ENCODE measurements at places on chromosomes 5 and 9. TPM values are rescaled to one million over a fixed set of nuclear protein-coding genes. Genes with fewer than 3 reads are reported as not detected.
A peak's percentile ranks its signal among the peaks of the same experiment; 100 is the strongest.

EIF4E1B gene
- not detected for total RNA-seq

FIBCD1 gene
- total RNA-seq, result 1.5 TPM

TOR4A gene
- 51.8 TPM for total RNA-seq

RGMB gene
- total RNA-seq, result 35.8 TPM

DMRTA1 gene
- 2.8 TPM for total RNA-seq

TMC1 gene
- total RNA-seq, result not detected

LCN15 gene
- not detected for total RNA-seq

PRSS3 gene
- total RNA-seq, result 29.5 TPM

TEK gene
- total RNA-seq, result not detected

N4BP3 gene
- total RNA-seq, result 6.9 TPM

SLC45A2 gene
- not detected for total RNA-seq

TAF1L gene
- total RNA-seq, result not detected

STK32A gene
- total RNA-seq, result 29.5 TPM

GCNT4 gene
- 4.5 TPM for total RNA-seq

IL5 gene
- not detected for total RNA-seq

NUTM2F gene
- not detected for total RNA-seq

DNA sequence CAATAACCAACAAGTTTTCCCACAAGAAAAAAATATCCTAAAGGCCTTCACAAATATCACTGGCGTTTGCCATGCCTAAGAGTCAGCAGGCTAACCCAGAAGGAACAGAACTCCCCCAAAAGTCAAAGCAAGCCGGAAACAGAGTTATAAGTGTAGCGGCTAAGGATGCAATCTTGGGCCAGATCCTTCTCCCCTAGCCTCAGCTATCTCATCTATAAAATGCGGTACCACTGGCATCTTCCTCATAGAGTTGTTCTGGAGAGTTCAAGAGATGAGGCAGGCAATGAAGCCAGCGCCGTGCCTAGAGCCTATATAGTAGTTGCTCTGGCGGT lies 632 bp downstream of the DPM2 start:
- H3K27me3 ChIP-seq, result no peaks in the 10 kb centered on the region
- peak overlapping the region; percentile 97 for H3K27ac ChIP-seq
- H3K36me3 ChIP-seq, result peaks cover 63% of the 10 kb centered on the region
- H3K4me1 ChIP-seq, result peaks cover 33% of the 10 kb centered on the region
- H3K4me3 ChIP-seq, result peak overlapping the region; percentile 98
- DNase-seq, result no peak

DNA sequence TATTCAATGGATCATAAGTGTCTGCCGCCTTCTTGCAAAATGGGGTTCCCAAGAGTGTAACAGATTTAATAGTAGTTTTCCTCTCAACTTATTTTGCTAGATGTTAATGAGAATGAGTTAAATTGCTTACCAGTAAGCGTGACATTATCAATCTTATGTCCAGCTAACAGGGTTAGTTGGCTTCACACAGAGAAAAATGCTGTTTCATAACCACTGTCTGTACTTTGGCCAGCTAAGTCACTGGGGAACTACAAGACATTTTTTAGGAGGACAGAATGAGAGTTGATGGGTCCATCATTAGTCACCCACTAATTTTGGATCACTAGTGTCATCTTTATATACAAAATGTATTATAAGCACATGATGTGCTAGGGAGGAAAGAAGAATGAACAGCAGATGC lies 1.4 kb downstream of the CDC37L1 start:
- no peaks in the 10 kb centered on the region for H3K27me3 ChIP-seq
- no peaks in the 10 kb centered on the region for H3K4me1 ChIP-seq
- H3K27ac ChIP-seq, result no peak overlapping the region
- no peak overlapping the region for H3K4me3 ChIP-seq

DNA sequence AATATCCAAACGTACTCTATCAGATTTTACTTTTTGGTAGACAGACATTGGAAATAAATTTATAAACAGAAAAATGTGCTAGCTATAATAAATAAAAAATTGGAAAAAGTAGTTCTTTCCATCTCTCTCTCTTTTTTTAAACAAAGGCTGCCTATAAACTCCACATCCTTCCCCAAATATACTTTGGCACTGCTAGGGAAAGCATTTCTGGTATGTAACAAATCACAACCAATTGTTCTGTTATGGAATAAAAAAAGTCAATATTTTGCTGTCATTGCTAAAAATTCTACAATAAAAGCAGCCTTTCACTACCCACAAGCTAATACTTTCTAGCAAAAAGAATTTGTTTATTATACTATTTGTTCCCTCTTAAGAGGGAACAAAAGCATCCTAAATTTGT lies 169.2 kb upstream of the TARS1 start:
- DNase-seq, result no peak
- H3K4me1 ChIP-seq, result no peaks in the 10 kb centered on the region
- no peak overlapping the region for H3K4me3 ChIP-seq
- no peaks in the 10 kb centered on the region for H3K27me3 ChIP-seq
- H3K36me3 ChIP-seq, result no peaks in the 10 kb centered on the region
- no peak overlapping the region for H3K27ac ChIP-seq

DNA sequence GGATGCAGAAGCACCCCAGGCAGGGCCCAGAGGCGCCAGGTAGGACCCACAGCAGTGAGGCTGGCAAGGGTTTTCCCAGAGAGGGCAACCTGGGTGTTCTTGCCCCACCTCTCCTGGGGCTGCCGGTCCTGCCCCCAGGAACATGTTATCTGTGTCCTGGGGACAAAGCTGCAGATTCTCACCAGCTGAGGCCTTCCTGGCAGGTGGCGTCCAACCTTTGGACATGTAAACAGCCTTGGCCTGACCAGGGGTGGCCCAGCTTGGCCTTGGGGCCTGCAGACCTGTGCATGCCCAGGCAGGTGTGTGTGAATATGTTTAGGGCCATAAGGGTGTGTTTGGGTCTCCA lies 101.8 kb upstream of the LARP1 start:
- no peaks in the 10 kb centered on the region for H3K27me3 ChIP-seq
- peaks cover 5% of the 10 kb centered on the region for H3K4me1 ChIP-seq
- H3K27ac ChIP-seq, result no peak overlapping the region
- DNase-seq, result no peak

GRCh38 chr5:96753848-96754247 lies 53.9 kb downstream of the ERAP1 start:
- no peak overlapping the region for H3K4me3 ChIP-seq
- DNase-seq, result no peak
- H3K36me3 ChIP-seq, result peaks cover 73% of the 10 kb centered on the region
- H3K27me3 ChIP-seq, result no peaks in the 10 kb centered on the region
- H3K27ac ChIP-seq, result no peak overlapping the region
- peaks cover 18% of the 10 kb centered on the region for H3K4me1 ChIP-seq

GRCh38 chr5:149422366-149423048 lies 43.4 kb upstream of the IL17B start:
- H3K36me3 ChIP-seq, result no peaks in the 10 kb centered on the region
- H3K4me1 ChIP-seq, result no peaks in the 10 kb centered on the region
- DNase-seq, result no peak
- peaks cover 39% of the 10 kb centered on the region for H3K27me3 ChIP-seq

GRCh38 chr9:1604942-1605560 lies 410.1 kb upstream of the SMARCA2 start:
- no peak for DNase-seq
- no peaks in the 10 kb centered on the region for H3K4me1 ChIP-seq
- no peaks in the 10 kb centered on the region for H3K27me3 ChIP-seq

GRCh38 chr9:90511711-90512110 lies 130.9 kb downstream of the DIRAS2 start:
- no peaks in the 10 kb centered on the region for H3K36me3 ChIP-seq
- H3K4me3 ChIP-seq, result no peak overlapping the region
- no peak overlapping the region for H3K27ac ChIP-seq
- DNase-seq, result no peak

- H3K4me1 ChIP-seq, result no peaks in the 10 kb centered on the region
- no peak overlapping the region for H3K4me3 ChIP-seq
- H3K27ac ChIP-seq, result no peak overlapping the region
- no peaks in the 10 kb centered on the region for H3K27me3 ChIP-seq
- no peak for DNase-seq
Measured at GRCh38 chr5:37075399-37075950, 173.7 kb downstream of the CPLANE1 start.

- no peaks in the 10 kb centered on the region for H3K36me3 ChIP-seq
- no peaks in the 10 kb centered on the region for H3K4me1 ChIP-seq
Measured at GRCh38 chr5:3210531-3210930, 385.1 kb upstream of the IRX1 start.

DNA sequence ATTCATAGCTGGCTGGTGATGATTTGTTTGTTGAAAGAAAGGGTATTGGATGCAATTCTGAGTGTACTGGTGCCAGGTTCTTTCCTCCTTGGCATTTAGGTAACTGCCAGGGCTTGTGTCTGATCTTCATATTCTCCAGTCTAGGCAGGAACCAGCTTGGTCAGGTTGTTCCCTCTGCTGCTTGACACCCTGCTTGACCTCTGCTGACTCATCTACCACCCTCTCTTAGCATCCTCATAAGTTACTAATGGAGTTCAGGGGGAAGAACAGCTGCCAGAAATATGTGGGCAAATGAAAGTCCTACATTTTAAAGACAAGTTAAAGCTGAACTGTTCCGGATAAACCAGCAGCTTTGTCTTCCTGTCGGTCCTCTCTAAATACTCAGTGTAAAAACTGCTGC lies 116.1 kb upstream of the TNC start:
- peaks cover 4% of the 10 kb centered on the region for H3K36me3 ChIP-seq
- H3K4me1 ChIP-seq, result peaks cover 30% of the 10 kb centered on the region
- no peak overlapping the region for H3K4me3 ChIP-seq
- H3K27ac ChIP-seq, result peak overlapping the region; percentile 18
- DNase-seq, result peak; percentile 58

- H3K27ac ChIP-seq, result peak overlapping the region; percentile 42
- DNase-seq, result no peak
- peaks cover 36% of the 10 kb centered on the region for H3K4me1 ChIP-seq
- H3K4me3 ChIP-seq, result no peak overlapping the region
Measured at GRCh38 chr9:124674651-124675050, 96.5 kb downstream of the NR6A1 start.

DNA sequence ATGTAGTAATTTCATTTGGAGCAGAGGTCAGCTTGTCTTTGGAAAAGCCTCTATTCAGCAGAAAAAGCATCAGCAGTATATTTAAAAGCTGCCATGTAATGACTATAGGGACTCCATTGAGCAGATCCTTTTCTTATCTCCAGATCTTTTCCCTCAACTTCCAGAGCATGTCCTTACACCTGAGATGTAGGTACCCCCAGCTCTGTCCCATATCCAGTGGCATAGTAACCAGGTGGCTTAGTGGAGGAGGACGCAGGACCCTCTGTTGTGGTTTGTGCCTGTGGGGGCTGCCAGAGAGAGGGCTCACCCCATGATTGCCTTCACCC lies 61.5 kb downstream of the RCL1 start:
- no peaks in the 10 kb centered on the region for H3K4me1 ChIP-seq
- peaks cover 4% of the 10 kb centered on the region for H3K36me3 ChIP-seq
- no peak for DNase-seq
- H3K4me3 ChIP-seq, result no peak overlapping the region
- H3K27ac ChIP-seq, result no peak overlapping the region

DNA sequence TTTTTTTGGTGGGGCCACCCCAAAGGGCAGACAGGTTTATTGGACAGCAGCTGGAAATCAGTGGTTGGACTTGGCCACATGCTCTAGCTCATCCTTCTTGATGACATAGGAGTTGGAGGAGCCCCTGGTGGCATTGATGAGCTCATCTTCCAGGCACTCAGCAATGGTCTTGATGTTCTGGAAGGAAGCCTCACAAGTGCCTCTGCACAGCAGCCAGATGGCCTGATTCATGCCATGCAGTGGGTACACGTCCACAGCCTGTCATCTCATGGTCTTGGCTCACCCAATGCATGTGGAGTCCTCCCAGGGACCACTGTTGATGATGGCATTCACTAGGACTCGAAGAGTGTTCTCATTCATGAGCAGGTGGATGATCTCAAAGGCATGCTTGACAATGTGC lies 11.3 kb upstream of the RCL1 start:
- no peak for DNase-seq
- no peaks in the 10 kb centered on the region for H3K36me3 ChIP-seq
- no peak overlapping the region for H3K27ac ChIP-seq
- no peaks in the 10 kb centered on the region for H3K27me3 ChIP-seq
- no peaks in the 10 kb centered on the region for H3K4me1 ChIP-seq

- H3K27ac ChIP-seq, result no peak overlapping the region
- DNase-seq, result no peak
- no peaks in the 10 kb centered on the region for H3K36me3 ChIP-seq
- no peak overlapping the region for H3K4me3 ChIP-seq
Measured at GRCh38 chr5:52839285-52839684, 51.6 kb downstream of the ITGA1 start.

DNA sequence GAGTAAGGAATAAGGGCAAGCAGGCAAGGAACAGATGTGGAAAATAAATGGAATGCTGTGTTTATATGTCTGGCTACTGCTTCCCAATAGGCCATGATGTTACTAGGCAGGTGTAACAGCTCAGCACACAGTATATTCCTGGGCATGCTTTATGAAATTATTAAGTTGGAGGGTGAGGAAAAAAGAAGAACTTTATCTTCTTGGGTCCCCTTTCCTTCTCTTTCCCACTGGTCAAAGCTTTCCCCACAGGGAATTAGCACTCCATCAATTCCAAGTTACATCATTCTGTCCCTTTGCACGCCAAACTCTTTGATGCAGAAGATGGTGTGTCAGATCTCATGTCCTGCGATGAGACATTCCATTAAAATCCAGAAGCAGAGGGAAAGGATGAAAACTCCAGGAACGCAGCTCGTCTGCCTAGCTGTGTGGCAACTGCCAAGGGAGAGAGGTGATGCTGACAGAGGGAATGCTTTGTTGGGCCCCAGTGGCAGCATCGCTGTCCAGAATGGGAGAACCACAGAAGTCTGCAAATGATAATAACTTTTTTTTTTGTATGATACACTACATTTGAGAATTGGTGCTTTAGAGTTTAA lies 447.3 kb upstream of the ARRDC3 start:
- H3K27ac ChIP-seq, result no peak overlapping the region
- no peaks in the 10 kb centered on the region for H3K4me1 ChIP-seq
- no peaks in the 10 kb centered on the region for H3K27me3 ChIP-seq
- no peaks in the 10 kb centered on the region for H3K36me3 ChIP-seq

DNA sequence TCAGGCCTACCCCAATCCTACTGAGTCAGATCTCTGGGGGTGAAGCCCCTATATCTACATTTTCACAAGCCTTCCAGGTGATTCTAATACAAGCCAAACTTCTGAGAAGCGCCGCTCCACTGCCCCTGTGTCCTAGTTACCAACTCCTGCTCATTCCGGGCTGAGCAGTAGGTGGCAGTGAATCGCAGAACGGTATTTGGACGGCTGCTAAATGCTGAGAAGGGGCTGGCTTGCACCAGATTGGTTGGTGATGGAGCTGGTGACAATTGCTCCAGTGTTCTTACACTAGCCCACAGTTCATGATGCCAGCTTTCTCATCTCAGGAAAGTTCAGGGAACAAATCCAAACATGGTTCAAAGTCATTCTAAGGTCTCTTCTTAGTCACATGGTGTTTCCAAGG lies 31.1 kb upstream of the FGF1 start:
- peaks cover 8% of the 10 kb centered on the region for H3K36me3 ChIP-seq
- no peaks in the 10 kb centered on the region for H3K27me3 ChIP-seq
- peaks cover 35% of the 10 kb centered on the region for H3K4me1 ChIP-seq
- H3K4me3 ChIP-seq, result no peak overlapping the region

- peak; percentile 58 for DNase-seq
- no peak overlapping the region for H3K27ac ChIP-seq
- H3K36me3 ChIP-seq, result no peaks in the 10 kb centered on the region
- H3K4me3 ChIP-seq, result no peak overlapping the region
- peaks cover 18% of the 10 kb centered on the region for H3K27me3 ChIP-seq
- H3K4me1 ChIP-seq, result no peaks in the 10 kb centered on the region
Measured at GRCh38 chr5:146825033-146825432, 53.5 kb downstream of the PPP2R2B start.
